ENCODE measurements at places on chromosomes 7 and 10.

- DNase-seq: no peak
Observed at GRCh38 chr10:68800211-68800610, 27.1 kb upstream of the STOX1 start.

GRCh38 chr10:47277352-47278151 lies 22.4 kb upstream of the GDF10 start:
- no peak for DNase-seq

DNA sequence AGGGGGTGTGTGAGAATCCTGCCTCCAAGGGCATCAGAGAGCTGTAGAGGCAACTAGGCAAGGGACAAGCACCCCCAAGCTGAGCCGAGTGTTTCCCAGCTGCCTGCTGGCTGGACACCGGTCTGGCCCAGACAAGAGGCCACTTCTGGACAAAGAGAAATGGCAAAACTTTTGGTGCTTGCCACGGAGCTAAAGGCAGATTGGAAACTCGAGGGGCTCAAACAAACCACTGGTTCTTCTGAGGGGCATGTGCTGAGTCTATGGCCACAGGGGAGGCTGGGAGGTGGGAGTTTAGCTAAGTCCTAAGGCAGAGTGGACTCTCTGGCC lies 66.5 kb upstream of the INPP5A start:
- DNase-seq: no peak

DNA sequence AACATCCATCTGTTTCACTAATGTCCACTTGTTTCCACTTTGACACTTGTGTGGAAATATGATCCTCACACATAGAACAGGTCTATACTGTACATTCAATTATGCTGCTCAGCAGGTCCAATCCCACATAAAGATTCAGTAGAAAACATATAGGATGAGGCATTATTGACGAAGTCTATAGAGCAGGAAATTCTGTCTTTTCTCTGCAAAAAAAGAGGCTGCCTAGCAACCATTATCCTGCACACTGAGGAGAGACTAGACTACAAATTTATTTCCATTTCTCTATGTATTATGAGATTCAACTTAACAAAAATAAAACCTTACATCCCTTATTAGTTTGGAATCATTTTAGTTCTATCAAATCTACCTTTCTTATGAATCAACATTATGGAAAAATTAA lies 204.6 kb upstream of the POM121L12 start:
- DNase-seq: no peak

GRCh38 chr7:120273476-120273975 lies 551 bp downstream of the KCND2 start:
- DNase-seq: peak; percentile 78

DNA sequence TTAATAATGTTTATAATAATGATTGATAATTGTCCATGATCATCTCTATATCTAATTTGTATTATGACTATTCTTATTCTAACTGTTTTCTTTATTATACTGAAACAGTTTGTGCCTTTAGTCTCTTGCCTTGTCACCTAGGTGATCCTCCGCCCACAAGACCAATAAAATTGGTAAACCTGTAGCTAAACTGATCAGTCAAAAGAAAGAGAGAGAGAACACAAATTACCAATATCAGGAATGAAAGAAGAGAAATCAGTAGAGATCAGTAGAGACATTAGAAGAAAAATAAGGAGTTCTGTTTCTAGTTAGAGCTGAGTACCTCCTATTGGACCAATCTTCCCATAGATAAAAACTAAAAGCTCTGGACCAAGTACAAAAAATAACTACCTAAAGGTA lies 6.1 kb upstream of the COA1 start:
- DNase-seq: no peak

Data from cerebellar cortex (tissue), 1 donor.